ENCODE measurements at places on chromosomes 7 and 10. TPM values are rescaled to one million over a fixed set of nuclear protein-coding genes. Genes with fewer than 3 reads are reported as not detected.
A peak's percentile ranks its signal among the peaks of the same experiment; 100 is the strongest.

DNA sequence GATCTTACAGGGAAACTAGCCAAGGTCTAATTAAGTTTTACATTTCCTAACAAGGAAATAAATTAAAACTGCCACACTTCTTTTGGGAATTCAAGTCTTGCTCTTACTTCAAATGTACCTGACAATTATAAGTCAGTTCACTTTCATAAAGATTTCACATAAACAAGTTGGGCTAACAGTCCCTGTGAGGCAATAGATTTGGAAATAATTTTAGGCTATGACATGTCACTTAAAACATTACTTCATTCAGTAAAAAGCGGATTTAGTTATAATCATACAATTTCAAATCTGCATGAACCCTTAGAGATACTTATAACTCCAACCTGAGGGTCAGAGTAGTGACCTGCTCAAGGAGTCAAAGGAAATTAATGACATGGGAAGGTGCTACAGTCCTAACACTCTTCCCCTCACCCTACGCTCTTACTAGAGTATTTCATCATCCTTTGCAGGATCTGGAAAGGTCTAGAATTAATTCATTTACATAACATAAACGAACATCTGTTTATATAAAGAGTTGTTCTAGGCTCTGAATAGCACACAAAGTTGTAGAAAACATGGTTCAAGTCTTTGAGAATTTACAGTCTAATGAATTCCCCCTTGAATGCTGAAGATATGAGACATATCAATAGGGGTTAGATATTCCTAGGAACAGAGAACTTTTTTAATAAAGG, 32.3 kb upstream of the DNAJB12 start:
- DNase-seq: no peak

DNA sequence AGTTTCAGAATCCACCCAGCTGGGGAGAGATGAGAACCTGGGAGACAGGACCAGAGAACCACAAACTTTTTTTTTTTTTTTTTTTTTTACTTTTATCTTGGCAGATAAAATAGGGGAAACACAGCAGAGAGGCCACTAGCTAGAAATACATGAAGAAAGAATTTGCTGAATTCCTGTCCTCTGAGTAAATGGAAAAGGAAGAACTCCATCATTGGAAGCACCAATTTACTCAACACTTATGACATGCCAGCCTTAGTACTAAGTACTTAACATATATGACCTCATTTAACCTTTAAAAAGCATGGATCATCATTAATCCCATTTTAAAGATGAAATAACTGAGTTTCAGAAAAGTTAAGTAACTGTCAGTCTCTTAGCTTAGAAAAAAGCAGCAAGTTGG, 343.0 kb upstream of the NPSR1 start:
- DNase-seq: peak; percentile 47

DNA sequence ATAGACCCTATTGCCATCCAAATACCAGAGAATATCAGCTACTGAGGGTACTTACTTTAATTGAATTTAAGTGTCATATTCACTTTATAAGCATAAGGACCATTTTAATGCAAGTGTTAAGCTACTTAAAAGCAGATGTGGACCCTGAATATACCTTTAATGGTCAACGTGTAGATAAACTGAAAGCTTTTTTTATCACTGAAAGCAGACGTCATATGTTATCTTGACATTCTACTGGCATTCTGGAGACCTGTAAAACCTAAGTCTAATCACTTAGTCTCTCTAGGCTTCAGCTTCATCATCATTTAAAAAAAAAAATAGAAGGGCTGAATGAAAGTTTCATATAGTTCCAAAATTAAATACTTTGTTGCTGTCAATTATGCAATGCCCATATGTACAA, 116.5 kb downstream of the ELAPOR2 start:
- no peak for DNase-seq

GRCh38 chr10:110432084-110432483, 65.6 kb upstream of the DUSP5 start:
- DNase-seq: no peak

DNA sequence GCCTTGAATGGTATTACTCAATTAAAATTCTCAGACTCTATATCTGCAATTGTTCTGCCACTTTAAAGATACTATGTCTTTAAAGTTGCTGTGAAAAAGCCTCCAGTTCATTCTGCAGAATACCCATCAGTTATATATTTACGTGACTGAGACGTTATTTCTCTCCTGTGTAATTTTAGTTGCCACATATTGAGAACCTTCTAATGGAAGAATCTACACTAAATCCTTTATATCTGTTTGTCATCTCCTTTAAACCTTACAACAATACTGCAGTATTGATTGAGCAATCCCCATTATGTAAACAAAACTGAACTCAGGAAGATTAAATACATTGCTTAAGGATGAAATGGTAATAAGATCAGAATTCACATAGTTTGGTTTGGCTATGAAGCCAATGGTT, 30.0 kb downstream of the GPR141 start:
- DNase-seq: no peak

GRCh38 chr7:11294965-11295364, 321.3 kb downstream of the PHF14 start:
- no peak for DNase-seq

- DNase-seq: no peak
These were observed 68.9 kb upstream of the AQP1 start for GRCh38 chr7:30842542-30843451.

- DNase-seq: no peak
These were observed 71.6 kb downstream of the NKX6-2 start for GRCh38 chr10:132714096-132714985.

DNA sequence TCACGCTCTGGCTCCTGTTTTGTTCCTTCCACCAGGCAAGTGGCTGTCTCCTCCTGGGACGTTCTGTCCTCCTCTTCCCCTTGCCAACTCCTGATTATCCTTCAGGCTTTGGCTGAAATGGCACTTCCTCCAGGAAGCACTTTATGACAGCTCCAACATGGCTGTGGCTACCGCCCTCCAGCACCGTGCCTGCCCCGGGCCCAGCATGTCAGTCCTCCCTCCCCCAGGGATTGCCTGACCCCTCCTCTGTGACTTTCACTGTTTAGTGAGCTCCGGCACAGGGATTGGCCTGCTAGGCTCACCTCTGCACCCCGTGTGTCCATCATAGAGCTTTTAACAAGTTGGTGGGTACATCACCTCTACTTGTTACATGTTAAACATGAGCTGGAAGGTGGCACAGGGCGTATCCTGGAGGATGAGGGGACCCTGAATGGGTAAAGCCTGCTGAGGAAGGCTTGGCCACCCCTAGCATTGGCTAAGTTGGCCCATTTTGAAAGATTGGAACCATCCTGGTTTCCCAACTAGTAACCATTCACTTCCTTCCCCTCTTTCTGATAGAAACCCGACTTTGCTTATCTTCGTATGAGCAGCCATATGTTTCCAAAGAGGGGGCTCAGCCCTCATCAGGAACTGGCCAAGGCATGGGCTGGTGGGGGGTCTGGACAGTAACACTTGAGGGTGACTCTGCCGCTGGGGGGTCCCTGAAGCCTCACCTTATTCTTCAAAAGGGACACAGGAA, 10.5 kb upstream of the ADAMTS14 start:
- DNase-seq: no peak

- peak; percentile 41 for DNase-seq
These were observed 10.4 kb downstream of the WDR91 start for GRCh38 chr7:135200821-135201331.

GRCh38 chr7:111107579-111107978, 16.7 kb downstream of the LRRN3 start:
- DNase-seq: no peak

DNA sequence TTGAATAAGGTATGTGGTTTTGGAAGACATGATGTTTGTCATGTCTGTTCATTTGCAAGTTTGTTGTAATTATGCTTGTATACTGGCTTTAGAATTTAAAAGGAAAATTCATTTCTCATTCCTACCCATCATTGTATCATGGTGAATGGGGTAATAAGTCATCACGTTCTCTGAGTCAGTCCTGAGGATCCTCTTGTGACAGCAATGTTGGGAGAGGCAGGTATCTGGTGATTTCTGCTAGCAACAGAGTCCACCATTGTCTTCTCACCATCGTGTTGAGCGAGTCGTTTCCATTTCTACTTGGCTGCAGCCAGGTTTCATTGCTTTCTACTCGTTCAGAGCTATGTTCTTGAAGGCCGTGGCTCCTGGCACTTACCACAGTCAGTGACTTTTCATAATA, 16.3 kb downstream of the CUL1 start:
- DNase-seq: peak; percentile 57

DNA sequence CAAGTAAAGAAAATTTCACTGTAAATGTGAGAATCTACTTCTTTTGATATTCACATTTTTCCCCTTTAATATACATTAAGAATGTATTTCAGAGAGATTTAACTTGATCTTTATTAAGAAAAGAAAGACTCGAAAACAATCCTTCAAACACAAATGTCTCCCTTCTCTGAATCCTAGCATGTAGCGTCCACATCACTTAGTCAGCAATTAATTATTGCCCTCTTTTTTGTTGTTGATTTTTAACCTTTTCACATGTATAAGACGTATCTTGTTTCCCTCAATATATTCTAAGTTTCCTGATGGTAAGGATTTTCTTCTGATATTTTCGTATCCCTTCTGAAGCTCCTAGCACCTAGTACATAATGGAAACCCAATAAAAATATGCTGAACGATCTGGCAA, 6.6 kb downstream of the PDE1C start:
- no peak for DNase-seq

The STEAP1 gene
- polyA plus RNA-seq: 22.8 TPM

The TUBAL3 gene
- 7.4 TPM for polyA plus RNA-seq

The TDRD1 gene
- polyA plus RNA-seq: not detected

The C10orf105 gene
- polyA plus RNA-seq: not detected

The COL17A1 gene
- 2,244 TPM for polyA plus RNA-seq
